T-helper 9 cell (primary cell): ENCODE measurements at places on chromosomes 3 and 15.

DNA sequence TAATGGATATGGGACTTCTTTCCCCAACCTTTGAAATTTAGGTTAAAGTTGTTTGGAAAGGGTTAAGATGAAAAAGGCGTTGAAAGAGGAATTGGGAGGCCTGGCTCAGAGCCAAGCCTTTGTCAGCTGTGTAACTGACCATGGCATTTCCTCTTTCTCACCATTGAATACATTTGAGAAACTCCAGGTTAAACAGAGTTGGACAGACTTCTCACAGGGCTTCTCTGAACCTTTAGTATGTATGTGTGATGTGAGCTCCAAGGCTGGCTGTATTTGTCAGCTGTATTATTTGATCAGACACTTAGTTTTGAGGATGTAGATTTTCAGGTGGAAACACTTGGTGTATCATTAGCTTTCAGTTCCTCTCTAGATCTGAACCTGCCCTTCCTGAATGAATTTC lies 136.4 kb upstream of the GOLGA6L4 start:
- no peak for DNase-seq

DNA sequence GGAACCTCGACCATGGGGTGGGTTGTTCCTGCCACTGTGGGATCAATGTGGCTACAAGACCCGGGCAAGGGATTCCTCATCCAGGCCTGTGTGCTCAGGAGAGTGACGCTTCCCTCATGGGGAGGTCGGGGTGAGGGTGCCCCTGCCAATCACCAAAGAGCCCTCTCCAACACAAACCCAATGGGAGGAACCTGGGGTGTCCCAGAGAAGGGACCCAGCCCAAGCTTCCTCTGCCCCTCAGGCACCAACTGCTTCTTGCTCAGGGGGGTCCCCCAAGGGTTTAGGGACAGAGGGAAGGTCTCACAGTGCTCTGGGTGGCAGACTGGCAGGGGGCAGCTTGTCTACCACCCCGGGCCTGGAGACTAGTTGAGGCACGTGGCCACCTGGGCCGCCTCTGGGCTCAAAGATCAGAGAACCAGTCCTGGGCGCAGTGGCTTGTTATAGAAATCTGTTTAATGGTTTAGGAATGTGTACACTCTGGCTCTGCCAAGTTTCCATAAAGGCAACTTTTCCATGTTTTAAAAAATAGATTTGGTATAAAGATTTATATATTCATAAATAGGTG lies 26.6 kb downstream of the GP9 start:
- DNase-seq = no peak

- DNase-seq = no peak
Measured at GRCh38 chr15:63634154-63634553, 37.0 kb downstream of the FBXL22 start.

DNA sequence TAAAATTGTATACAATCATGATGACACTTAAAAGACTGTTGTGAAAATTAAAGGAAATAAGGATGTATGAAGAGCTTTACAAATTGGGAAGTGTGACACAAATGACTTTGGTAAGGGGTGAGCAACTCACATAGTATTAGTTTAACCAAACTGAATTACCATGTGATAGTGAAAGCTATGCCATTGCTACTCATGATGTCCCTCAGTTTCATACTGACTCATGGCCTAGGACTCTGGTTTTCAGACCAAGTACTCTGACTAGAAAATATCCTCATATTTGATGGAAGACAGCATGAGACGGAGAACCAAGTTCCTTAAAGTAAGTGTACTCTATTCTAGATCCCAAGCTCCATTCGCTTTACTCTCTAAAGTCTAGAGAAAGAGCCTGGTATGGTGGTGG lies 203.2 kb upstream of the ICE2 start:
- DNase-seq = no peak

- no peak for DNase-seq
Measured at GRCh38 chr3:105355408-105356061, 11.2 kb upstream of the ALCAM start.

DNA sequence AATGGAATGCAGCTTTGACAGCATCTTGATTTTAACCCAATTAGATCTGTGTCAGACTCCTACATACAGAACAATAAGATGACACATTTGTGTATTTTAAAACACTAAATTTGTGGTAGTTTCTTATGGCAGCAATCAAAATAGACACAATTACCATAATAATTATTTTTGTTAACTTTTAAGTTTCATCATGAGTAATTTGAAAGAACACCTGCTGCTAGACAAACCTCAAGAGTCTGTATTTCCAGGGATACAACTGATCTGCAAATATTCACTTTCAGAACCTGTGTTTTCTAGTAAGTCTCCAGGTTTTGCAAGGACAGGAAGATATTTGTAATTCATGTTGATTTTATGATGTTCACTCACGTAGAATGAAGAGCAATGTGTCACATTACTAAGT lies 736.8 kb downstream of the DIPK2A start:
- DNase-seq = no peak

DNA sequence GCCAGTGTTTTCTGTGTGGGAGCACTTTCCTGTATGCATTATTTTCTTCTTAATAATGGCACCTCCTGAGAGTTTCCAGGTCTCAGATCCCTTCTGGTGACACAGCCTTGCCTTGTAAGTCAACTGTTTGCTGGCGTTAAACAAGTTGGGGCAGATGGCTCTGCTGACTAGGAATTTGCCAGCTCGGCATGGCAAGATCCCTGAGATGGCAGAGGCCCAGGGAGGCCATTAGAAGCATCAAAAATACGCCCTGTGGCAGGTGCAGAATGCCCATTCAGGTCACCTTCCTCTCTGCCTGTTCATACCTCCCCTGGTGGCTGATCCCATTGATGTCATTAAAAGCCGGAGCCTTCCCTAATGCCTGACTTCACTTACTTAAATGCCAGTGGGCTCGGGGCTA lies 320.9 kb upstream of the CTDSPL start:
- DNase-seq = no peak

DNA sequence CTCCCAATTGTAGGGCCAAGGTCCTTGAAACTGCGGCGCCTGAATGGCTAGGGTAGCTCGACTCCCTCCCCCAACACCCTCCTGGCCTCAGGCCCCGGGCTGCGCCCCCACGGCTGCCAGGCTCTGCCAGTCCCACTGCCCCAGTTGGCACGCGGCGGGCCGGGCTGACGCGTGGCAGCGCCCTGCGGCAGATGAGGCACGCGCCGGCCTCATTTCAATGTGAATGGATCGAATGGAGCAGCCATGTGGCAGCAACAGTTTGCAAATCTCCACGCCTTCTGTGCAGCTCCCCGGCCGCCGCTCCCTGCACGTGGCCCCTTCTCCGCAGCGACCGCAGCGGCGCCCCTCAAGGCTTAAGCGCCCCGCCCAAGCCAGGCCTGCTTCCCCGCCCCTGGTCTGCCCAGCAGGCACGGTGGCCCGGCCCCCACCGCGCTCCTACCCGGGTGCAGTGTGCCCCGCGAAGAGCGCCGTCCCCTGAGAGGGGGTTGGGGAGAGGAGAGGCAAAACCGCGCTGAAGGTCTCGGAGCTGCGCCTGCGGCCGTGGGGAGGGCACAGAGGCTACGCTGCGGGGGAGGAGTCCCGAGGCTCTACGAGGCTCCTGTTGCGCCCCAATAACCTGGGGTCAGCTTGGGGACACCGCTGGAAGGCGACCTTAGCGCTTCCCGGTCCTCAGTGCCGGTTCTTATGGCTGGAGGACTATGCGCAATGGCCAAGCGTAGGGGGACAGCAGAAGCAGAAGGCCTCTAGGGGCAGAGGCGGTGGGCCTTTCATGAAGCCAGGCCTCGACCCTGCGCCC lies 3.1 kb upstream of the DLL4 start:
- DNase-seq = no peak

- no peak for DNase-seq
Measured at GRCh38 chr3:153897842-153898241, 223.3 kb upstream of the ARHGEF26 start.

DNA sequence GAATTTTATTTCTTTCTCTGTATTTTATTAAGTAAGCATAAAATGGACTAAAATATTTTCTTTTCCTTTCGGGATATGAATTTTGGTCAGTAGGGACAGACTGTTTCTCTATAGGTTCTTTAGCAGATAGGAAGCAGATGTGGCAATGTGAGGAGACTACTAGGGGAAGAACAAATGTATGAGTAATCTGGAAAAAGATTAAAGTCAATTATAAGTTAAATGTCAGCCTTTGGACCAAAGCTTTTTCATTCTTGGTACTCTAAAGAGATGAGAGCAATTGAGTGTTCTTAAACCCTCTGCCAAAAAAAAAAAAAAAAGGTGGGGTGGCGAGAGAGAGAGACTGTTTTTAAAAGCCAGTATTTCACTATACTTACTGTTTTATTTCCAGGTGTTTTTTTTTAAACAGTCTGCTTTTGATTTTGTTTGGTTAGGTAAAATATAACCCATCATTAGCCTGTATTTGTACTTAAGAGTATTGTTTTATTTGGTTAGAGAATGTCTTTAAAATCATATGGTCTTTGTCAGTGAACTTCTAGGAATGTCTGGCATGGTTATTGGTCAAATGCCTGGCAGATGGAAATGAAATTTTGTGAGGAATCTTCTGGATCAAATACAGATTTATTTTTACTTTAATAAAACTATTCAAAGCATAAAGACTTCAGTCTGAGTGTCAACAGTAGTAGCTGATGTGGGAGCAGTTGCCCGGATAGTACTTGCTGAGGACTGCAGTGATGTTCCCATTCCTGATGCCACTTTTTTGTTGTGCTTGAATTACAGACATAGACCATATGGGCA lies 63.8 kb downstream of the LRRC49 start:
- no peak for DNase-seq

DNA sequence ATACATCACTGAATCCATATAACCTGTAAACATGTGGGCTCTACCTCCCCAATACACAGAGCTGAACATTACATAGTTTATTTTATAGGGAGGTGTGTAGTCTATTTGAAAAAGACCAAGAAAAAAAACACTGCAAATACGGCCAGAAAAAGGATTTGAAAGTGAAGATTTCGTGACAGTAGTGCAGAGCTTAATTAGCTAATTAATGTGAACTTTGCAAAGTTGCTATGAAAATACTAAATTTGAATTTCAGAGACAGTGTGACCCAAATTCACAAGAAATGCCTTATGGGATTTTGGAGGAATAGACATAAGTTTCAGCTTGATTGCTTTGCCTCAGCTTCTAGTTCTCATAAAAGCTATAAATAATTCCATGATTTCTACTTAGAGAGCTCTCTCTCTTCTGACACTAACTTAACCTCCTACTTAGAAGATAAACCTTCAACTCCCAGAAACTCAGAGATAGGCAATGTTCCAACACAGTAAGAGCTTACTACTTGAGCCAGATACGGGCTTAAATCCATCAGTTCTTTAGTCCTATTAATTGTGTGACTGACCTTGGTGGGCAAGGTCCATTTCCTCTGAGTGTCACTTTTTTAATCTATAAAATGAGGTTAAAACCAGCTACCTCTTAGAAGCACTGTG lies 87.3 kb upstream of the THBS1 start:
- no peak for DNase-seq

DNA sequence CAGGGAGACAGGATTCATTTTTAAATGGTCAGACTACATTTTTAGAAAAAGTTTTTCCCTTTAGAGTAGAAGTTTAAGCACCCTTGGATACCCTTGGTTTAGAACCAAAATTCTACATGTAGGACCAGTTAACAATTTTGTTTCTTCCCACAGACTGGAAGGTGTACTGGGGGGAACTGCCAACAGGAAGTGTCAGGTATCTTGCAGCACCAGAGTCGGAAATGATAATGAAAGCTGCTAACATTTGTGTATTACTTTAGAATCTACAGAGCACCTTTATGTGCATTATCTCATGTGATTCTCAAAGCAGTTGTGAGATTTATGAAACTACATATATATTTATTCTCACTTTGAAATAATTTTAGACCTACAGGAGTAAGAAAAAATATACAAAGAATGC lies 21.5 kb downstream of the SPRED1 start:
- no peak for DNase-seq

GRCh38 chr3:124885466-124886167 lies 1.5 kb downstream of the ITGB5 start:
- DNase-seq = no peak

- DNase-seq = no peak
Measured at GRCh38 chr3:164577667-164578210, 500.6 kb downstream of the SI start.

DNA sequence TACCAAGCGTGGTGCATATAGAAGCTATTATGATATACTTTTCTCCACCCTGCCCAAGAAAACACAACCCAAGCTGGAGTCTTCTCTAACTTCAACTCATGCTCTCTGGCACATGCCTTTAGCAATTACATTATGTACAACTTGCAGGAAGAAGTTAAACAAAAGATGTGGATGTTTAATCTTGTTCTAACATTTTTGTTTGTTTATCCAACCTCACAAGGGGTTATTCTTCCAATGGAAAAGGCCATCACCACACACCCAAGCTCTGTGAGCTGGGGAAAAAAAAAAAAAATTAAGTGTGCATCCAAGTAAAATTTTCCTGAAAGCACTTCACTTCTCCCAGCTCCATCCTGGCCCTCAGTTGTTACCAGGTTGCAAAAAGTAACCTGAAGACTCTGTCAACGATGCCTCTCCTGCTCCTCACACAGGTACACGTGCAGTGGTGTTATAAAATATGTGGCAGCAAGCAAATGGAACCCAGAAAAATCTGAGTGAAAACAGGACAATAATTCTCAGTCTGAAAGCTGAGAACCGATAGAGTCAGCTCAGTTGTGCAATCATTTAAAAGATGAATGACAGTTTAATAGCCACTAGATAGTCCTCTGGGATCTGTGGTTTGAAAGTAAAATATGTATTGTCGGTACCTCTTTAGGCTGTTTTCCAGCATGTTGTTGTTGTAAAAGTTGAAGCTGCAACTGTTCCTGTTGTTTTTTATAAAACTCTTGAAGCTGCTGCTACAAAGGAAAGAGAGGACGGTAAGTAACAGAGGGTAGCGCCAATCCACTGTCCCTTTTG lies 531.4 kb downstream of the FOXP1 start:
- no peak for DNase-seq

DNA sequence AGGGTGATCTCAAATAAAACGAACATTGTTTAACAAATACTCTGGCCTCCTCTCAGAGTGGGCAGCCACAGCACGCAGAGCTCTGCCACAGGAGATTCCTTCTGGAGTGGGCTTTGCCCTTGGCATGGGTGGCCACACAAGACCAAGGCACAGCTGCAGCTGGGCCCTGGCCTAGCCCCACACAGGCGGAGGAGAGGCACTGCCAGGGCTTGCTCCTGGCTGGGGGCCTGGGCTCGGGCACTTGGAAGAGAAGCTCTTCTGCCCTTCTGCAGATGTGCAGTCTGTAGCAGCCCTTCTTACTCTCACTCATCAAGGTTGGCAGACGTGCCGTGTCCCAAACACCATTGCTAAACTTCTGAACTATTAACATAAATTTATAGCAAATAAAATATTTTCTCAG lies 67.2 kb downstream of the CRTC3 start:
- DNase-seq = no peak

DNA sequence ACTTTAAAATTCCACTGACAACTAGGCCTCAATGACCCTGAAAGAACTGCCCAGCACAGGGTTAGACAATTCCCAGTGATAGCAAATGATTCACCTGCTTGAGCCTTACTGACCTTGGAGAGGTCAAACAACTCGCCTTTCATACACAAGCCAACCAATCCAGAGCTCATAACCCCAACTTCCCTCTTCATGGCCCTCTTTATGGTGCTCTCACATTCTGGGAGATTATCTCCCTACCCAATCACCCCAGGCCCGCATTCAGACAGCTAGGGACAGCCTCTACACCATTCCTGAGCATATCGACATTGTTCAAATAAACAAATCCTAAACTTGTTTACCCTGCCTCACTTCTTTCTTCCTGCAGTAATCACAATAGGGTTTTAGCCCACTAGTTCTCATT lies 32.2 kb upstream of the COLQ start:
- DNase-seq = no peak
